Occipital lobe (tissue), 3 donors: ENCODE measurements at places on chromosomes 3 and 15.

DNA sequence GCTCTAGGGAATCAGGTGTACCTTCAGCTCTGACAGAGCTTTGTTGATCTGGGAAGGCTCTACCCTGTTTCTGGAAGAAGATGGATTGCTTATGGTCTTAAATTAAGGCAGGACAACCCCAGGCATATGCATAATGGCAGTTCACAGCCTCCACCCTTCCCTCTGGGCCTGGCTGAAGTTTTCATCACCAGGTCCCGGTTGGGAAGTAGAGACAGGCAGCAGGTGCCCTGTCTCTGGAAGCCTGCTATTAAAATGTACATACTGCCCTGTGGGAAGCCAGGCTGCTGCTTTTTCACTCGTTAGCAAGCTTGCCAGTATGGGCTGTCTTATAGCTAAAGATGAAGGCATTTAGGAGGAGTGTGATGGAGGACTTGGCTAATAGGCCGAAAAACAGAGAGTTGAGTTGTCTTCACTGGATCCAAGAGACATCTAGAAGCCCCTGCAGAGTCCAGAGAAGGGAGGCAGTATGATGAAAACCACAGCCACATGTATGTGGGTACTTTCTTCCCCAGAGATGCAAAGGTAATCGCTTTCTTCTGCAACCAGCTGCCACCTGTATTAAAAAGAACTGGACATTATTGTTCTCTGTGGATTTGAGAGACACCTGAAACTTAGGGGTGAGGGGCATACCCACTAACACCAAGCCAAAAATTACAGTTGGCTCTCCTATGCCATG is 34.4 kb downstream of the ABHD2 start:
- DNase-seq, result no peak

- no peak for DNase-seq
Measured at GRCh38 chr15:60237446-60237845, 160.3 kb downstream of the ANXA2 start.

DNA sequence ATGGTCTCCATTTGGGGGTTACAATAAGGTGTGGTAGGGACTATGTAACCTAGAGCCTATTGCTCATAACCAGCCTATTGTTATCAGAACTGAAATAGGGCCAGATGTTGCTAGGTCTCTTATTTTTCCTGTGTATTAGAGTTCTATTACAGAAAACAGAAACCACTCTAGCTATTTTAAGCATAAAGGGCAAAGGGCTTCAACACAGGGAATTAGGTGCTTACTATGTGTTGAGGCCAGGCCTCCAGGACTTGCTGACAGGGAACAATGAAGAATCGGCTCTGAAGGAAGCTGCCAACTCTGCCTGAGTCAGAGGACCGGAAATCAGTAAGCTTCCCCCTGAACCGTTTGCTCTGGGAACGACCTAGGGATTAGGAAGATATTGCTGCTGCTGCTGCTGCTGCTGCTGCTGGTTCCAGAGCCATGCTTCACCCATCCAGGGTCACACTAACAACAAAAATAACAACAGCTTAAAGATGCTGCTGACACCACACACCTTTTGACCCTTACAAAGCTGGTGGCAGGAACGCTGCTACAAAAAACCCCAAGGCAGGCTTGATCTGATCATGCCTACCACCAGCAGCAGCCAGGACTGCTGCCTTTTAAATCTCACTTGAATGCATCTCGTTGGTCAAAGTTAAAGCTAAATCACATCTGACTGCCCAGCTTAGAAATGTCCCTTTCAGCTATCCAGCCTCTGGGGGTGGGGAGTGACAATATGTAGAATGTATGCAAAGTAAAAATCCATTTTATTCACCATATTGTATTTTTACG is 276.9 kb upstream of the IL12A start:
- no peak for DNase-seq

DNA sequence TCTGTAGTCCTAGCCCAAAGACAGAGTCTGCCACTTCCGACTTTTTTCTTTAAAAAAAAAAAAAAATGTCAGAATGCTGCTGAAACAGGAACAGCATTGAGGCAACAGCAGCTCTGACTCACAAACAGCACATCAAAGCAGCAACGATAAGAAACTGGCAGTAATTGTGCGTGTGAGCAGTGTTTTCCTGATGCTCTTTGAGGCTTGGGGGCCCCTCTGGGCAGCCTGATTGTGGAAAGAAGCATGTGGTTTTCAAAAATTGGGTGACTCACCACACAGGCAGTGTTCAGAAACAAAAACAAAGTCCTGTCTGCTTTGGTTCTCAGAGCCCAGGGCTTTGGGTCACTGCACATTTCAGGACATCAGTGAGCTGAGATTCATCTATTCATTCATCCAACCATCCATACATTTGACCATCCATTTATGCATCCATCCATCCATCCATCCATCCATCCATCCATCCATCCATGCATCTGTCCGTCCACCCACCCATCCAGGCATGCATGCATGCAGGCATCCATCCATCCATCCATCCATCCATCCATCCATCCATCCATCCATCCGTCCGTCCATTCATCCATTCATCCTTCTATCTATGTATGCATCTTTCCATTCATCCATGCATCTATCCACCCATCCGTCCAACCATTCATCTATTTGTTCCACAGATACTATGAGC is 308.4 kb downstream of the RPLP1 start:
- no peak for DNase-seq

DNA sequence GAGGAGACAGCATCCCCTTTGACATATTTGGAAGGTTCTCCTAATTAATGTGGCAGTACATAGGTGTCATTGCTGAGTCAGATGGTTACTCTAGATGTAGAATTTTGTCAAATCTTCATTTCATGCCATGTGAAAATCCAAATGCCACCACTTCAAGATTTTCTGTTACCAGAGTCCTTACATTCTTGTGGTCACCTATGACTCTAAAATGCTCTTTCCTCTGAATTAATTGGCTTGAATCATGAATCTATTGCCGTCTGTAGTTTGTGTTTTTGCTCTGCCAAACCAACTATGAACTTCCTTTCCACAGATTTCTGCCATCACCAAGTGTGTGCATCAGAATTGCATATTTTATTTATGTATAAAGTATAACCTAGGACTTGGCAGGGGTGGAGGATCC is 269.4 kb upstream of the ZPLD1 start:
- DNase-seq, result no peak

DNA sequence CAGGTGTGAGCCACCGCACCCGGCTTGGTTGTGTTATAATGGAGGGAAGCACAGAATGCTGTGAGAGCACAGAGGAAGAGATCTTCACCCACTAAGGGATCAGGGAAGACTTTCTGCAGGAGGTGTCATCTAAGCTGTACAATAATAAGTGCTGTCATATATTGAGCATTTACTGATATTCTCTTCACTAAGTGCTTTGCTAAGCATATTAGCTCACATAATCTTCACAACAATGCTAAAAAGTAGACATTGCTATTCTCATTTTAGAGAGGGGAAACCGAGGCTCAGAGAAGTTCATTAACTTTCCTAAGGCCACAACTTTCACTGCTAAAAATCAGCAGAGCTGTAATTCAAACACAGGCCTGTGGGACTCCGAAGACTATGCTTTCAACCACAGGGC is 115.3 kb downstream of the CORO2B start:
- DNase-seq, result no peak

DNA sequence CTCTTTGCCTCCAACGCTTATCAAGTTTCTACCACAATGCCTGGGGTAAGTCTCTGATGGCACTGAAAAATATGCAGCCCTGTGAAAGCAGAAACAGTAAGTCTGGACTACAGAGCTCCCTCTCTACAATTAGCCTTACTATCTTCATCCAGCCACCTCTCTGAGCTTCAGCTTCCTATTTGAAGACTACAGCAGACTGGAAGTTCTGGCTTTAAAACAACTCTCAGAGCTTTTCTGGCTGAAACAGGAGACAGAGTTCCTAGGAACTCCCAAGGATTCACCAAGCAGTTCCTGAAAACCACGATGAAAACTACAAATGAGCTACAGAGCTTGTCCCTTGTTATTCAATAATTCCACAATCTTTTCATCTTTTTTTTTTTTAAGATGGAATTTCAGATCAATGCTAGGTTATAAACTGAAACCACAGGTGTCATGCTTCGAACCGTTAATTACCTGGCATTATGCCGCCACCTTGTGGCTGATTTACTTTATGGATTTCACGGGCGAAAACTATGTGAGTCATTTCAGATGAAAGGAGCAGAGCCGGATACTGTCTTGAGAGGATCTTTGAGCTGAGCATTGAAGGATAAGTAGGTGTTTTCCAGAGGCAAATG is 3.9 kb downstream of the CRYGS start:
- DNase-seq, result peak; percentile 46

GRCh38 chr3:73465926-73466325 is 158.8 kb downstream of the PDZRN3 start:
- DNase-seq, result no peak

DNA sequence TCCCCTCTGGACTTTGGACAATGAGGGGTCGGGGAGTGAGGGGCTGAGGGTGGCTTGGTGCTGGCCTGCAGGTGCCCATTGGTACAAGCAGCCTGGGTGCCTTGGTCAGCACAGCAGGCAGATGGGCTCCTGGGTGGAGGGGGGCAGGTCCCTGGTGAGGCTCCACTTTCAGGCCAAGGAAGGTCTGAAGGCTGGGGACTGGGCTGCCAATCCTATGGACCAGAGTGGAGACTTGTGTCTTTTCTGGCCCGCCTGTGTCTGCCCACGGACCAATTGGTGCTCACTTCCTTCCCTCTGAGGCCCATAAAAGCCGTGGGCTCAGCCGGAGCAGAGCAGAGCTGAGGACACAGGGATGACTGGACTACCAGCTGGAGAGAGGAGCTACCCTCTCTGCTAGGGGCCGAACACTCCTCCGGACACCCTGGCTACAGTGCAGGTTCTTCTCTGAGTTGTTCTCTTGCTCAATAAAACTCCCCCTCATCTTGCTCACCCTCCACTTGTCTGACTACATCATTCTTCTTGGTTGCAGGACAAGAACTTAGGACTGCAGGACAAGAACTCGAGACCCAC is 31.9 kb upstream of the IREB2 start:
- no peak for DNase-seq

GRCh38 chr15:47331829-47332393 is 385.4 kb upstream of the SEMA6D start:
- DNase-seq, result no peak
